Astrocyte (in vitro differentiated cells and primary cell): ENCODE measurements at places on chromosomes 2 and 18. TPM values are rescaled to one million over a fixed set of nuclear protein-coding genes. Genes with fewer than 3 reads are reported as not detected.

GRCh38 chr2:137764646-137765045 lies 199.6 kb upstream of the HNMT start:
- DNase-seq = no peak

DNA sequence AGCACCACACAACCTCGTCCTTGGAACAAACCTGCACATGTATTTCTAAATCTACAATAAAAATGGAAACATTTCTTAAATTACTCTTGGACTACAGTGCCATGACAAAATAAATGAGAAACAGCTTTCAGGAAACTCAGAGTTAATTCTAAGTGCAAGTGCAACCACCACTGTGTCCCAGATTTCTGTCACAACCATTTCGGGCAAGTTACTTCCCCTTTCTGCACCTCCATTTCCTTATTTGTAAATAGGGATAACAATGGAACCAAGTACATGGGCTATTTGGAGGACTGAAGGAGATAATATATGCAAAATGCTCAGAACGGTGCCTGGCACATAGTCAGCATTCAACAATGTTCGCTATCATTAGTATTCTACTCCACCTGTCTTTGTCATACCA lies 93.2 kb downstream of the CACNB4 start:
- no peak for DNase-seq

- peak; percentile 12 for DNase-seq
Measured at GRCh38 chr2:5250482-5250881, 441.7 kb upstream of the SOX11 start.

DNA sequence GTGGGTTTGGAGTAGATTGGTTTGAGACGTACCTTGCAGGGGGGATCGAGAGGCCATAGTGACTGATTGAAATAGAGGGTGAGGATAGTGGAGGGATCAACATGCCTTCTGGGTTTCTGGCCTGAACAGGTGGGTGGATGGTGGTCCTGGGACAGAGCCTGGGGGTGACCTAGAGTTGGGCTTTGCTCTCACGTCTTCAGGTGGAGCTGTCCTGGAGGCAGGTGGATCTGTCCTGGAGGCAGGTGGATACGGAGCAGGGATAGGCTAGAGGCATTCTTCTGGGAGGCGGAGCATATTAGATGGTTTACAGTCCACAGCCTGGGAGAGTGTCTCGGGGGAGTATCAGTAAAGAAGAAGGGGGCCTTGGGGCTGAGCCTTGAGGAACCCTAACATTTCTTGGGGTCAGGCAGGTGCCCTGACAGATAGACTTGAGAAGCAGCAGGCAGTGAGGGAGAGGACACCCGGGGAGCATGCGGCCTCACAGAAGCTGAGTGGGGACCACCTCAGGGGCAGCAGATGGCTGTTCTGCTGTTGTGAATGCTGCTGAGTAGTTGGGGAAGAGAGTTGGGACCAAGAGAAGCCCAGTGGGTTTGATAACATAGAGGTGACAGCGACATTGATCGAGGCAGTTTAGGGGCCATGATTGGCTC lies 1.6 kb downstream of the CAPN10 start:
- DNase-seq = no peak

GRCh38 chr2:149329489-149330126 lies 779 bp upstream of the LYPD6 start:
- DNase-seq = peak; percentile 53

DNA sequence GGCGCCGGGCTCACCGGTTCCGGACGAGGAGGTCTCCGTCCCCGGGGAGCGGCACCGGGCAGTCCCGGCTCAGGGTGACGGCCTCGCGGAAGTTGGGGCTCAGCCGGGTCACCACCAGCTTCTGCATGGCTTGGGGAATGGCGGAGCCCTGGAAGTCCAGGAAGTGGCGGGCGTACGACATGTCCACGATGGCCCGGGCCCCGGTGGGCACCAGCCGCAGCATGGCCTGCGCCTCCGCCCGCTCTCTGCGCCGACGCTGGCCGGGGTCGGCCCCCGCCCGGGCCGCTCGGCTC lies 157 bp downstream of the PTGR3 start:
- DNase-seq = no peak

Gene DYNAP
- total RNA-seq = not detected in 2 replicates
